Breast epithelium (tissue), 4 donors: ENCODE measurements at places on chromosomes 1 and 21. TPM values are rescaled to one million over a fixed set of nuclear protein-coding genes. Genes with fewer than 3 reads are reported as not detected.

DNA sequence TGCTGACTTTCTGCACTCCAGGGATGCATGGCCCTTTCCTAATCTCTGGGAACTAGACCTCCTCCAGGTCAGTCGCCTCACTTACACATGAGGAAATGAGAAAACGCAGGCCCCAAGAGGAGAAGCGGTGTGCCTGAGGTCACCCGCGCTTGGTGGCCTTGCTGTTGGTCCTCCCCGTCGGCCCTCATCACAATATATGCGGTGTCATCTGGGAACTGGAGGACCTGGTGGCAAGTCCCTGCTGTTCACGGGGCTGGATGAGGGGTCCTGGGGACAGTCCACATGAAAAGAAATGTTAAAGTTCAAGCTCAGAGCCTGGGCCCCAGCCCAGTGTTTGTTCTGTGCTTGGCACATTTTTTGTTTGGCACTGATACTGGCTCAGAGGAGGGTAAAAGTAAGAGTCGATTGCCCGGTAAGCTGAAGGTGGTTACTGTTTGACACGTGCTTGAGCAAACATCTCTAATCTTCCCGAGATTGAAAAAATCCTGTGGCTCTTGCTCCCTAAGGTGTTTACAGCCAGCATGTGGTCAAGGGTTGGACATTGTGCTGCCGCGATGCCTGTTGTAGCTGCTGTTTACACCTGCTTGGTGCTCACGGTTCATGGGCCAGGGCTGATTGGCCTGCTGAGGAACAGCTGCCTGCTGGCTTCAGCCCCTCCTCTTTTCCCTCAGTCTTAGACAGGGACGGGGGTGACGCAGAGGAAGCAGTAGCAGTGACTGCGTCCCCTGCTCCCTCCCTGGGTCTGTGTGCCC is 5.2 kb downstream of the COQ8A start:
- DNase-seq = no peak
- no peaks in the 10 kb centered on the region for H3K4me1 ChIP-seq
- H3K27ac ChIP-seq = peak overlapping the region; percentile 36
- H3K27me3 ChIP-seq = no peaks in the 10 kb centered on the region
- H3K36me3 ChIP-seq = no peaks in the 10 kb centered on the region

The C1orf53 gene
- 2.0 TPM for total RNA-seq

DNA sequence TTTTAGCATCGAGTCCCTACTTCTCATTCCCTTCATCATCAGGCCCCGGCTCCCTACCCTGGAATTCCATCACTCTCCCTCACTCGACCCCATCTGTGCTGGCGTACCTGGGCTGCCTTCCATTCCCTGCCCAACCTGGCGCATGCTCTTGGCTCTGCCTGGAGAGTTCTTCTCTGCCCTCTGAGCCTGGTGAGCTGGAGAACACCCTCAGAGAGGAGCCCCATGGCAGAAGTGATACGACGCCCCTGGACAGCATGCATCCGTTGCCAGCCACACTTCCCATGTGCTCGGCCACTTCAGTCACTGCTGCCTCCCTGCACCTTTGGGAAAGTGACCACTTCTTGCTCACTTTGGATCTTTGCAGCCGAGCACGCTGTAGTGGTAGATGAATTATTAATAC is 30.1 kb downstream of the OLFML2B start:
- no peaks in the 10 kb centered on the region for H3K36me3 ChIP-seq
- no peak overlapping the region for H3K4me3 ChIP-seq
- H3K27ac ChIP-seq = no peak overlapping the region
- DNase-seq = no peak
- H3K27me3 ChIP-seq = no peaks in the 10 kb centered on the region
- no peaks in the 10 kb centered on the region for H3K4me1 ChIP-seq

DNA sequence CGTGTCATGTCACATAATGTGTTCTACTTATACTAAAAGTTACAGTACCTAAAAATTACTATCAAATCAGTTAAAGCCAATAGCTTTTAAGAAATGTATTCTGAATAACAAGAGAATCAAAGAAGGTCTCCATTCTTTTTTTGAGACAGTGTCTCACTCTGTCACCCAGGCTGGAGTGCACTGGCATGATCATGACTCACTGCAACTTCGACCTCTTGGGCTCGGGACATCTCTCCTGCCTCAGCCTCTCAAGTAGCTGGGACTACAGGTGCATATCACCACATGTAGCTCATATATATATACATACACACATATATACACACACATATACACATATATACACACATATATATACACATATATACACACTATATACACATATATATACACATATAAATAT is 20.1 kb downstream of the COP1 start:
- no peak for DNase-seq
- no peaks in the 10 kb centered on the region for H3K4me1 ChIP-seq
- H3K36me3 ChIP-seq = no peaks in the 10 kb centered on the region
- no peak overlapping the region for H3K27ac ChIP-seq

- H3K4me3 ChIP-seq = no peak overlapping the region
- peaks cover 3% of the 10 kb centered on the region for H3K4me1 ChIP-seq
- no peaks in the 10 kb centered on the region for H3K27me3 ChIP-seq
These were observed 6.6 kb downstream of the CBR3 start for GRCh38 chr21:36141513-36141925.

DNA sequence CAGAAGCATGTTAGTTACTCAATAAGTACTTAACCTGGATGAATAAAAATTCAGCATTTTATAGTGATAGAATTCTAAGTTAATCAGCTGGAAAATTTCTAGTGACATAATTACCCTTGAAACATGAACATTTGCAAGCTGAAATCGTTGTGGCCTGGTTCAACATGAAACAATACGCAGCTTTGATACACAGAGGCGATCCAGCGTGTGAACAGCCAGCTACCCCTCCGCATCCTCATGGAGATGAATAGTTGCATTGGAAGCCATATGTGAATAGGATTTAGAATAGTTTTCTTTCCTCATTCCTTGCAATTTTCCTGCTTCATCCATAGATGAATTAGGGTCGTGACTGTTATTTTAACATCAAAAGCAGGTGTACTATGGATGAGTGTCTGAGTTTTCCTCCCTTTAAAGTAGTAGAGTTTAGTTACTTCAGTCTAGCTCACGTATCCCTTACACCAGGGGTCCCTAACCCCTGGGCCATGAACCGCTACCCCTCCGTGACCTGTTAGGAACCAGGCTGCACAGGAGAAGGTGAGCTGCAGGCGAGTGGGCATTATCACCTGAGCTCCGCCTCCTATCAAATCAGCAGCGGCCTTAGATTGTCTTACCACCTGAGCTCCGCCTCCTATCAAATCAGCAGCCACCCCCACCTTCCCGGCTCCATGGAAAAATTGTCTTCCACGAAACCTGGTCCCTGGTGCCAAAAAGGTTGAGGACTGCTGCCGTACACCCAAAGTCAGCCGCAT is 6.2 kb upstream of the TARBP1 start:
- H3K4me3 ChIP-seq = no peak overlapping the region
- no peaks in the 10 kb centered on the region for H3K27me3 ChIP-seq
- no peaks in the 10 kb centered on the region for H3K36me3 ChIP-seq
- H3K4me1 ChIP-seq = no peaks in the 10 kb centered on the region
- no peak overlapping the region for H3K27ac ChIP-seq

The DLGAP3 gene
- total RNA-seq = 0.16 TPM

GRCh38 chr1:198352975-198353695 is 187.3 kb downstream of the ATP6V1G3 start:
- H3K27me3 ChIP-seq = no peaks in the 10 kb centered on the region
- H3K4me1 ChIP-seq = no peaks in the 10 kb centered on the region
- H3K27ac ChIP-seq = no peak overlapping the region
- no peak for DNase-seq
- no peaks in the 10 kb centered on the region for H3K36me3 ChIP-seq
- H3K4me3 ChIP-seq = no peak overlapping the region

- no peak overlapping the region for H3K4me3 ChIP-seq
- H3K27me3 ChIP-seq = no peaks in the 10 kb centered on the region
- no peak overlapping the region for H3K27ac ChIP-seq
- DNase-seq = peak; percentile 25
These were observed 24.7 kb upstream of the CNN3 start for GRCh38 chr1:94951509-94952208.

DNA sequence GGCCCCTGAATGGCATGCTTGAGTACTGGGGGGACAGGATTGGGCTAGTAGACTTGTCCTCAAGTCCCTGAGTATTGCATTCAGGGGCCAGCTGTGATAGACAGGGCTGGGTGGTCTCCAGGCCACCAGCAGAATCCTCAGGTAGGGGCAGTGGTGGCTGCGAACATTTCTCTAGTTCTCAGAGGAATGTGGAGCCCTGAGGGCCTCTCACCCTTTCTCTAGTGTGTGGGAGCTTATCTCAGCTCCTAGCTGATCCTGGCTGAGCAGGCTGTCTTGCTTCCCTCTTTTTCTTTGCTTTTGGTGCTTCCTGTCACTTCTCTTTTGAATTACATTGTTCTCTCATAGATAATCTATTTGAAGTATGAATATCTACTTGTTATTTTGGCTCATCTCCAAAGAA is 30.0 kb upstream of the PM20D1 start:
- no peak overlapping the region for H3K27ac ChIP-seq
- no peak overlapping the region for H3K4me3 ChIP-seq
- H3K4me1 ChIP-seq = no peaks in the 10 kb centered on the region

The TTC34 gene
- total RNA-seq = 0.66 TPM

DNA sequence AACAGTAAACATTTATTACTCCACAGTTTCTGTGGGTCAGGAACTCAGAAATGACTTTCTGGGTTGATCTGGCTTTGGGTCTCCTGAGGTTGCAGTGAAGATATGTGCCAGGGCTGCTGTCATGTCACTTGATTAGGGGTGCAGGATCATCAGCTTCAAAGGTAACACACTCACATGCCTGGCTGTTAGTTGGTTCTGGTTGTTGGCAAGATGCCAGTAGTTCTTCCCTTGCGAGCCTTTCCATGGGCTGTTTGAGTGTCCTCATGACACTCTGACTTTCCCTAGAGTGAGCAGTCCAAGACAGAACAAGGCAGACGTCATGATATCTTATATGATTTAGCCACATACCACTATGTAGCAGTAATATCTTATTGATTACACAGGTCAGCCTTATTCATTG is 1.8 kb downstream of the SWT1 start:
- H3K4me3 ChIP-seq = no peak overlapping the region
- no peaks in the 10 kb centered on the region for H3K36me3 ChIP-seq
- no peak for DNase-seq
- no peak overlapping the region for H3K27ac ChIP-seq

DNA sequence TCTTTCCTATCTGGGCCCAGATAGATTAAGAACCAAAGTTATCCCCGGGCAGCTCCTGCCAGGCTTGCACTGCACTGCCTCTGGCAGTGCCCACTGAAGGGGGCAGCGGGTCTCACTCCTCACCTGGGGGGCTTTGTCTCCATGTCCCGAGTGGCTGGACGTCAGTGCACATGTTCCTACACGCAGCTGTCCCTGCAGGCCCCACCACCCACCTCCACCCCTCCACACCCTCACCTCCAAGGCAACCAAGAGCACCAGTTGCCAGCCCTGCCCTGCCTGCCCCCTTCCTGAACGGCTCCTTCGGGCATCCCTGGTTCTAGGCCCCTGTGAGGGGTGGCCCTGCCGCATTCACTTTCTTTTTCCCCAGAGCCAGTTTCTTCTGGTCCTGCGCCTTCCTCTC is 147.2 kb downstream of the PEX14 start:
- DNase-seq = no peak
- no peaks in the 10 kb centered on the region for H3K27me3 ChIP-seq

- peaks cover 21% of the 10 kb centered on the region for H3K36me3 ChIP-seq
- no peak overlapping the region for H3K4me3 ChIP-seq
- DNase-seq = no peak
- no peaks in the 10 kb centered on the region for H3K27me3 ChIP-seq
- peaks cover 2% of the 10 kb centered on the region for H3K4me1 ChIP-seq
These were observed 7.7 kb downstream of the GLUL start for GRCh38 chr1:182383934-182384333.

The GJB3 gene
- total RNA-seq = not detected

DNA sequence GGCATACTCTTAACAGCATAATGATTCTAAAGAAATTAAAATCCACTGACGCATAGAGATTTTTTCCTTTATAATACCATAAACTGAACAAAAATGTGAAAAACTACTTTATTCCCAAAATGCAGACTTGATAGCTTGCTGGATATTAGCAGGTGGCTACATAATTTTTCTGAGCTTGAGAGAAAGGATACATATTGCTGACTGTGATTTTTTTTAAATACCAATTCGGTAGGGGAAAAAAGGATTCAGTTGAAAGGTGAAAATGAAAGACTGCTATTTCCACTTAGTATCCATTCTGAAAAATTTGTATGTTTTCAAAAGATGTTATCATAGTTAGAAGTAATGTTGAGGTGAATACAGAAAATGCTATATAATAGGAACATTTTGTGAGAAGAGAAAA is 90.0 kb upstream of the MAP1LC3C start:
- no peak for DNase-seq
- H3K36me3 ChIP-seq = no peaks in the 10 kb centered on the region
- no peaks in the 10 kb centered on the region for H3K27me3 ChIP-seq
- no peak overlapping the region for H3K4me3 ChIP-seq

- H3K36me3 ChIP-seq = no peaks in the 10 kb centered on the region
- H3K4me1 ChIP-seq = no peaks in the 10 kb centered on the region
- peak overlapping the region; percentile 44 for H3K27ac ChIP-seq
- no peak for DNase-seq
- no peaks in the 10 kb centered on the region for H3K27me3 ChIP-seq
These were observed 164.4 kb upstream of the DPT start for GRCh38 chr1:168893359-168893801.

DNA sequence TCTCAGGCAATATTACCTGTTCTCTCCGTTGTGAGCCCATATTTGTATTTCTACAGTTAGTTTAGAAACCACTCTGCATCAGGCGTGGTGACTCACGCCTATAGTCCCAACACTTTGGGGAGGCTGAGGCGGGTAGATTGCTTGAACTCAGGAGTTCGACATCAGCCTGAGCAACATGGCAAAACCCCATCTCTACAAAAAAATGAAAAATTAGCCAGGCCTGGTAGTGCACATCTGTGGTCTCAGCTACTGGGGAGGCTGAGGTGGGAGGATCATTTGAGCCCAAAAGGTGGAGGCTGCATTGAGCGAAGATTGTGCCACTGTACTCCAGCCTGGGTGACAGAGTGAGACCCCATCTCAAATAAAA is 19.7 kb upstream of the ID3 start:
- H3K27ac ChIP-seq = no peak overlapping the region
- no peaks in the 10 kb centered on the region for H3K36me3 ChIP-seq
- H3K4me1 ChIP-seq = no peaks in the 10 kb centered on the region
- DNase-seq = no peak
- H3K27me3 ChIP-seq = no peaks in the 10 kb centered on the region

DNA sequence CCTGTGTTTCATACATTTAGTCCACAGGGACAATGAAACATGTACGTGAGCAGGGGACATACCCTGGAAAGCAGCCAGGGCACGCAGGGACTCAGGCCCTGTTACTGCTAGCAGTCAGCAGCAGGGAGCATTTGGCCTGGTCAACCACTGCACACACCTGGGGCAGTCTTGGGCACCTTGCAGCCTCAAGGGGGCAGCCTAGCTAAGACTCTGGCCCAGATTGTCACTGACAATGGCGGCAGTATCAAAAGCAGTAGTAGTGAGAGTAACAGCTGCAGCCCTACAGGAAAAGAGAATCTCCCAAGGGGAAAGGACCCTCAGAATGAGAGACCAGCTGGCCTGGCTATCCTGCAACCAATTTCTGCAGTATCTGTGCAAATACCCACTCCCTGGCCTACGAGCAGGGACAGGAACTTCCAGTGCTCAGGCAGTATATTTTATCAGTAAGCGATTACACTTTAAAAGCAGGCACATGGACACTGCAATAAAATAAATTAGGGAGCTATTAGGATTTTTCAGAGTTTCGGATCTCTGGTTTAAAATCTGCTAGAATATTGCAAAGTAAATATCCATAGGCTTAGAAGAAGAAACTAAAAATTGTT is 475.6 kb downstream of the LTN1 start:
- no peak overlapping the region for H3K4me3 ChIP-seq
- H3K27me3 ChIP-seq = no peaks in the 10 kb centered on the region
- no peaks in the 10 kb centered on the region for H3K36me3 ChIP-seq

- H3K27me3 ChIP-seq = no peaks in the 10 kb centered on the region
- H3K4me1 ChIP-seq = no peaks in the 10 kb centered on the region
- H3K4me3 ChIP-seq = no peak overlapping the region
- no peaks in the 10 kb centered on the region for H3K36me3 ChIP-seq
- no peak overlapping the region for H3K27ac ChIP-seq
These were observed 110.3 kb downstream of the KCNN3 start for GRCh38 chr1:154759793-154760192.
